CD8-positive, alpha-beta T cell (primary cell): ENCODE measurements at places on chromosomes 3 and 15.

- DNase-seq: no peak
Observed at GRCh38 chr15:40558952-40559742, 5.7 kb downstream of the CCDC32 start.

GRCh38 chr3:172391592-172392302 lies 56.5 kb downstream of the GHSR start:
- no peak for DNase-seq

DNA sequence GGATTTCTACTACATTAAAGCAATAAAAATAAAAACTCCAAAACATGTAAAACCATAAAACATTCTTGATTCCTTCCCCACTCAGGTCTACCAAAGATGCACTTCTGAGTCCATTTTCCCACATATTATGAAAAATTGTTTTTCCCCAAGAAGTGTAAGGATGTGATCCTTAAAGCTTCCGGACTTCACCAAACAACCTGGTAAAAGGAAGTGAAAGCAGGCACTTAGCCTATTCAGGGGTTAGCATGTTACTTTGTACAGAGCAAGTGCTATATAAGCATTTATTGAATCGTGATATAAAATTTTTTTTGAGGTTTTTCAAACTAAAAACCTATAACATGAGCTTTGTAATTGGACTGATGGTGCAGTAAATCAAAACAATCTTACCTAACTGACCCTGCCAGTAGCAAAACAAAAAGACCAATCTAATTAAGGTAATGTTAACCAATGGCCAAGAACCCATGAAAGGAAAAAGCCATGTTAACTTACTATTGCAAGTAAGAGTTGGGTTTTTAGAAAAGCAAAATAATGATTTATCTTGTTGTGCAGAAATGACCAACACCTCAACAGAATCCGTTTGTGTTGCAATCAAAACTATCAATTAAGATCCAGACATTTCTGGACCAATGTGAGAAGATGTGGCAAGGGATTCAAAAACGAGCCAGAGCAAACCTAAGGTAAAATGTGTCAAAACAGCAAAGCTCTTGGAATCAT lies 1.8 kb downstream of the SETD2 start:
- no peak for DNase-seq

GRCh38 chr3:197794115-197794514 lies 3.1 kb downstream of the LRCH3 start:
- no peak for DNase-seq

DNA sequence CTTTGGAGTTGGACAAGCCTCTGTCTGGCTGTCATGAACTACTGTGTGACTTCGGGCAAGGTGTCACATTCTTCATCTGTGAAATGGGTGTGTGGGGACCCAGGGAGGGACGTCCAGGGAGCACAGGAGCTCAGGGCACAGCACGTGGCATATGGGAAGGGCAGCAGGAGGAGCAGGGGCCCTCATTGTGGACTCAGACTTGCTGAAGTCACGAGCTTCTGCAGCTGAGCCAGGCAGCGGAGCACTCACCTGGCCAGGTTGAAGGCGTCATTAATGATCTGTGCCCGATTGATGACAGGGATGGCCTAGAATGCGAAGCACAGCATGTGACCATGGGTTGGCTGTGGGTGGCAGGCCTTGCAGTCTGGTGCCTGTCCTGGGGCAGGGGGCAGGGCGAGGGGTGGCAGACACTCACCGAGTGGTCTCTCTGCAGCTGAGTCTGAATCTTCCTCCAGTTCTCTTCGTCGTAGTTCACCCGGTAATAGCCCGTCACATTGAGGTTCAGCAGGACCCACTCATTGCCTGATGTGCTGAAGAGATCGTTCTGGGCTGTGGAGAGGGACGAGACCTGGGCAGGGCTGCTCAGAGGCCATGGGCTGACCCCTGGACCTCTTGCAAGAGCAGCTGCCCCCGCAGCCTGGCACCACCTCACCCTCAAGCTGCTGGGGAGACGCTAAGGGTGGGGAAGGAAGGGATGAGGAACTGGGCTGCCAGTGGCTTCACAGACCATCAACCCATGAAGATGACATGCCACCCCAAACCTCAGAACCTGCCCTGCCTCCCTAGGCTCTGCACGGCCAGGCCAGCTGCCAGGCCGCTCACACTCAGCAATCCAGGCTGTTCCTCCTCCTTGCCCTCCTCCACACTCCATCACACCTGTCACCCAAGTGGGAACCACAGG lies 15.4 kb downstream of the ANPEP start:
- DNase-seq: no peak

DNA sequence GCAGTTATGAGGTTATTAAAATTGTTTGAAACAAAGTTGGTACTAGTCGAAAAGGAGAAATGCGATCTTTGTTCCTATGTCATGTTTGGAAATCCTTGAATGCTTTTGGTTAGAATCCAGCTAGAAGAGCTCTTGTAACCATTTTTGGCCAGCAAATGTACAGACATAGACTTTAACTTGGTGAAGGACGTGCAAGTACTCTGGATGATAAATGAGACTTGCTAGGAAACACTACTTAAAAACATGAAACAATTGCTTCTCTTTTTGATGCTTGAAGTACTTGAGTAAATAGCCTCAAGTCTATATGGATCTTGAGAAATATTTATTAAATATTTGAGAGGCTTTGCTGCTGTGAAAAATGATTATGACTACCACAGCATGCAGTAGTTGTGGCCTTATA lies 95.8 kb downstream of the CADM2 start:
- no peak for DNase-seq

GRCh38 chr15:63677778-63678177 lies 80.6 kb downstream of the FBXL22 start:
- DNase-seq: no peak

GRCh38 chr3:72947715-72948490 lies 48.7 kb upstream of the PPP4R2 start:
- no peak for DNase-seq

DNA sequence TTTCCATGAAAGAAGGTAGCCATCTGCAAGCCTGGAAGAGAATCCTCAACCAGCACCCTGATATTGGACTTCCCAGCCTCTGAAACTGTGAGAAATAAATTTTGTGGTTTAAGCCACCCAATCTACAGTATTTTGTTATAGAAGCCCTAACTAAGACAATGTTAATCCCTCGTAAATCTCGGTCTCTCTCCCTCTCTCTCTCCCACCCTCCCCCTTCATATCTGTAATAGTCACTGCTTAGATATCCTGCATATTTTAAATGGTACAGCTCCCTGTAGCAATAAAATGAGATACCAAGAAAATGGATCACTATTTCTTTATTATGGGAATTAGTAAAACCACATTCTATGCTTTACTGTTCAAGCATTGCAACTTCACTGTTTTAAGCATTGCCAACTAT lies 21.0 kb upstream of the FAM174B start:
- DNase-seq: no peak

GRCh38 chr3:52792961-52793695 lies 1.5 kb upstream of the ITIH3 start:
- DNase-seq: no peak

DNA sequence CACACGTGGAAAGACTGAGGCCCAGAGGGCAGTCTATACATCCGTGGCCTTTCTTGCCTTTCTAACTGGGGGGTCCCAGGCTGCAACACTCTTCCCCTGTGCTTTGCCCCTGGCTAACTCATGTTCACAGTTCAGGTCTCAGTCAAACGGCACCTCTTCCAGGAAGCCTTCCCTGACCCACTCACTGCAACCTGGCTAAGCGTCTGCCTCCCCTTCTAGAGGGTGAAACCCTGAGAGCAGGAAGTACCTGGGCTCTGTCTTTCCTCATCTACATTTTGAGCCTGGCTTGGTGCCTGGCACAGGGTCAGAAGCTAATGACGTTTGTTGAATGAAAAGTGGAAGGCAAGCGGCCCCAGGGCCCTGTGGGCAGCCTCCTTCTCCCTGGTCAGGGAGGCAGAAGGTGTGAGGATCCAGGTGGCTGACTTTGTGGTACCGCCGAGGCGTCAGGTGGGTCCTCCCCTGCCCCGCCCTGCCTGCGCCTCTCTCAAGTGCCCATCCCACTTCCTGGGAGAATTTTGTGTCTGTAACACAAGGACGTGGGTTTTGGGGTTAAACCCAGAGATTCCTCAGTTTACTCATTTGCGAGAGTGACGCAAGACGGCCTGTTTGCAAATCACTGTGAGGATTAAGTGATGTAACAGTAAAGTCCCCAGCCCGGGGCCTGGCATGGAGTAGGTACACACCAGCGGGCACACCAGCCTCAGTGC lies 32.1 kb downstream of the DNASE1L3 start:
- no peak for DNase-seq

GRCh38 chr3:194204042-194204987 lies 68.4 kb downstream of the HES1 start:
- DNase-seq: no peak

- DNase-seq: no peak
Observed at GRCh38 chr3:72679540-72680198, 168.6 kb downstream of the SHQ1 start.

- no peak for DNase-seq
Observed at GRCh38 chr3:181446741-181447140, 265.0 kb upstream of the SOX2 start.

GRCh38 chr15:74725845-74726773 lies 781 bp upstream of the CYP1A1 start:
- peak; percentile 37 for DNase-seq

DNA sequence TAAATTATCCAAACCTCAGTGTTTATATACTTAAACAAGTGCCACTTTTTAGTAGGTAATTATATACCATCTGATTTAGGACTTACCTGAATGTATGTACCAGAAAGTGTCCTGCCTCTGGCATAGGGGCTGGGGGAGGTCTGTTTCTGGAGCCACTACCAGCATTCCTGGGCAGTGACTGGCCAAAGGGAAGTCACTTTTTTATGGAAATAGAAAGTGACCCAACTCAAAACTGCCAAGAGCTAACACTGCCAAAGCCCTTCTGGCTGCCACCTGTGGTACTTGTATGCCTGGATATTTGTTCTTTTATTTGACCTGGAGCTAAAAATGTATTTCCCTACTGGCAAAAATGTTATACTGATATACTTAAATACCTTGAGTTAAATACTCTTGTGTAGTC lies 42.7 kb downstream of the ESYT3 start:
- no peak for DNase-seq

GRCh38 chr3:113193288-113193687 lies 18.1 kb upstream of the BOC start:
- no peak for DNase-seq

DNA sequence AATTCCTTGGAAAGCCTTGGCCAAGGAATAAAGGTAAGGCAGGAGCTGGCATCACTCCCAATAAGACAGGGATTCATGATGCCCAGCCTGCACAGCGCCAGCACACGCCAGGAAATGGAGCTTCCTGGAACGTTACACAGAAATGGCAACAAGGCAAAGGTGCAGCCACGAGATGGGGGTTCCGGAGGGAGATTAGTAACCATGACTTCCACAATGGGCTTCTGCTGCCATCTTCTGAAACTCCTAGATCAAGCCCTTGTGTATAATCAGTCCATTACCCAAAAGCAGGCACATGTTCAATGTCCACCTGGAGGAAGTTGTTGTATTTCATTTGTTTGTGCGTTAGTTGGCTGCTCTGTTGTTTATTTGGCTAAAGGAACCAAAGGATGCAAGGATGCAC lies 131.2 kb upstream of the TRIM42 start:
- no peak for DNase-seq

DNA sequence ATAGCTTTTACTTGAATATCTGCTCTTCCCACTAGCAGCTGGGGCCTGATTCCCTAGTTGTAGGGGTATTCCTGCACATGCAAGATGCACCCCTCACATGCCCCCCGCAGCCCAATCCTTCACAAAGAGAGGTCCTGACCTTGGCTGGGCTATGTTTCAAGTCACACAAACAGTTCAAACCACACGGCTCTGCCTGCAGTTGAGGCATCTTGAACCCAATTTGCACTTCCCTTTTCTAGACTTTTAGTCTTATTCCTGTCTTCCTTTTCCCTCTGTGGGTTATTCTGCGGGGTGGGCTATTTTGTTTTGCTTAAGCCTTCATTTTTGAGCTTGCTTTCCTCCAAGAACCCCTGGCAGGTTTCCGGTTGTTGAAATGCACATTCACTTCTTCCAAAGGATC lies 13.3 kb upstream of the CCR1 start:
- no peak for DNase-seq

DNA sequence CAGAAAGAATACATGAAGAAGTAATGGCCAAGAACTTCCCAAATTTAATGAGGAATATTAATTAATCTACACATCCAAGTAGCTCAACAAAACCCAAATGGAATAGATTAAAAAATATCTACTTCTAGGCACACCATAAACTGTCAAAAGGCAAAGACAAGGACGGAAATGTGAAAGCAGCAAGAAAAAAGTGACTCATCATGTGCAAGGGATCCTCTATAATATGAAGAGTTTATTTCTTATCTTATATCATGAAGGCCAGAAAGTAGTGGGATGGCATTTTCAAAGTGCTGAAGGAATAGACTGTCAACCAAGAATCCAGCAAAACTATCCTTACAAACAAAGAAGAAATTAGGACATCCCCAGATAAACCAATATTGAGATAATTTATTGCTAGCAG lies 73.9 kb upstream of the PRICKLE2 start:
- no peak for DNase-seq

GRCh38 chr3:195549931-195550519 lies 6.9 kb upstream of the PPP1R2 start:
- peak; percentile 66 for DNase-seq

GRCh38 chr3:182327196-182327681 lies 466.1 kb upstream of the ATP11B start:
- no peak for DNase-seq

- no peak for DNase-seq
Observed at GRCh38 chr3:183033746-183034145, 53.4 kb upstream of the DCUN1D1 start.

DNA sequence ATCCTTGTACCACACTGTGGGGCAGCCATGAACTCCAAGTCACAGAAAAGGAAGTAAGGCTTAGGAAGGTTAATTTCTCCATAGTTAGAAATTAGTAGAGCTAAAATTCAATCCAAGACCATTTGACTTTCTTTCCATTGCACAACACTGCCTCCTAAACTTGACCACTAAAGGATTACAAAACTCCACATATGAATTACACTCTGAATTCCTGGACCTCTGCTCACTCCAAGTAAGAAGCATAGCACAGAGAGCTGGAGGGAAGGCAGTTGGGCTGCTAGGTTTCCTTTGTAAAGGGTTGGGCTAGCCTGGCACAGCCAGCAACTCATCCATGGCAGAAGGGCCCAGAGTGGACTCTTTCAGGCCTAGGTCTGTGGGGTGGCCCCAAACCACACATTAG lies 134.4 kb downstream of the MYLK start:
- DNase-seq: no peak
